ENCODE measurements at places on chromosomes 6 and 20.

DNA sequence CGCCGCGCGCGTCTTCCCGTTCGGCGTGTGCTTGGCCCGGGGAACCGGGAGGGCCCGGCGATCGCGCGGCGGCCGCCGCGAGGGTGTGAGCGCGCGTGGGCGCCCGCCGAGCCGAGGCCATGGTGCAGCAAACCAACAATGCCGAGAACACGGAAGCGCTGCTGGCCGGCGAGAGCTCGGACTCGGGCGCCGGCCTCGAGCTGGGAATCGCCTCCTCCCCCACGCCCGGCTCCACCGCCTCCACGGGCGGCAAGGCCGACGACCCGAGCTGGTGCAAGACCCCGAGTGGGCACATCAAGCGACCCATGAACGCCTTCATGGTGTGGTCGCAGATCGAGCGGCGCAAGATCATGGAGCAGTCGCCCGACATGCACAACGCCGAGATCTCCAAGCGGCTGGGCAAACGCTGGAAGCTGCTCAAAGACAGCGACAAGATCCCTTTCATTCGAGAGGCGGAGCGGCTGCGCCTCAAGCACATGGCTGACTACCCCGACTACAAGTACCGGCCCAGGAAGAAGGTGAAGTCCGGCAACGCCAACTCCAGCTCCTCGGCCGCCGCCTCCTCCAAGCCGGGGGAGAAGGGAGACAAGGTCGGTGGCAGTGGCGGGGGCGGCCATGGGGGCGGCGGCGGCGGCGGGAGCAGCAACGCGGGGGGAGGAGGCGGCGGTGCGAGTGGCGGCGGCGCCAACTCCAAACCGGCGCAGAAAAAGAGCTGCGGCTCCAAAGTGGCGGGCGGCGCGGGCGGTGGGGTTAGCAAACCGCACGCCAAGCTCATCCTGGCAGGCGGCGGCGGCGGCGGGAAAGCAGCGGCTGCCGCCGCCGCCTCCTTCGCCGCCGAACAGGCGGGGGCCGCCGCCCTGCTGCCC is 1.1 kb downstream of the SOX4 start:
- DNase-seq, result no peak

DNA sequence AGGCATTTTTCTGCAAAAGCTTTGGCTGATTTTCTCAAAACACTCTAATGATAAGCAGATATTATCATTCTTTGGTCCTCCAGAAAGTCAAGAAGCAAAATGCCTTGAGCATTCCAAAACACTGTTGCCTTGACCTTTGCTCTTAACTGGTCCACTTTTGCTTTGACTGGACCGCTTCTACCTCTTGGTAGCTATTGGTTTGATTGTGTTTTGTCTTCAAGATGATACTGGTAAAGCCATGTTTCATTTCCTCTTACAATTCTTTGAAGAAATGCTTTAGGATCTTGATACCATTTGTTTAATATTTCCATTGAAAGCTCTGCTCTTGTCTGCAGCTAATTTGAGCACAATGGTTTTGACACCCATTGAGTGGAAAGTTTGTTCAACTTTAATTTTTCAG is 35.6 kb upstream of the SDHAF4 start:
- DNase-seq, result no peak

GRCh38 chr20:50580016-50580747 is 70.0 kb downstream of the PTPN1 start:
- DNase-seq, result no peak

DNA sequence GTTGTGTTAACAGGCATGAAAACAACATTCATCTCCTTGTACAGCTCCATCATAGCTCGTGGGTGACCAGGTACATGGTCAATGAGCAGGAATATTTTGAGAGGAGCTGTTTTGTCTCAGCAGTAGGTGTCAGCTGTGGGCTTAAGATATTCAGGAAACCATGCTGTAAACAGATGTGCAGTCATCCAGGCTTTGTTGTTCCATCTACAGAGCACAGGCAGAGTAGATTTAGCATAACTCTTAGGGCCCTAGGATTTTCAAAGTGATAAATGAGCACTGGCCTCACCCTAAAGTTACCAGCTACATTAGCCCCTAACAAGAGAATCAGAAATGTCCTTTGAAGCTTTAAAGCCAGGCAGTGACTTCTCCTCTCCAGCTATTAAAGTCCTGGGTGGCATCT is 154.2 kb downstream of the BTBD9 start:
- DNase-seq, result no peak

- no peak for DNase-seq
Observed at GRCh38 chr6:133724726-133725125, 164.2 kb upstream of the TCF21 start.

- DNase-seq, result no peak
Observed at GRCh38 chr6:125197795-125198269, 44.3 kb downstream of the TPD52L1 start.

- no peak for DNase-seq
Observed at GRCh38 chr6:138431256-138432062, 27.4 kb downstream of the HEBP2 start.

GRCh38 chr6:98067375-98067774 is 767.0 kb upstream of the POU3F2 start:
- DNase-seq, result no peak

DNA sequence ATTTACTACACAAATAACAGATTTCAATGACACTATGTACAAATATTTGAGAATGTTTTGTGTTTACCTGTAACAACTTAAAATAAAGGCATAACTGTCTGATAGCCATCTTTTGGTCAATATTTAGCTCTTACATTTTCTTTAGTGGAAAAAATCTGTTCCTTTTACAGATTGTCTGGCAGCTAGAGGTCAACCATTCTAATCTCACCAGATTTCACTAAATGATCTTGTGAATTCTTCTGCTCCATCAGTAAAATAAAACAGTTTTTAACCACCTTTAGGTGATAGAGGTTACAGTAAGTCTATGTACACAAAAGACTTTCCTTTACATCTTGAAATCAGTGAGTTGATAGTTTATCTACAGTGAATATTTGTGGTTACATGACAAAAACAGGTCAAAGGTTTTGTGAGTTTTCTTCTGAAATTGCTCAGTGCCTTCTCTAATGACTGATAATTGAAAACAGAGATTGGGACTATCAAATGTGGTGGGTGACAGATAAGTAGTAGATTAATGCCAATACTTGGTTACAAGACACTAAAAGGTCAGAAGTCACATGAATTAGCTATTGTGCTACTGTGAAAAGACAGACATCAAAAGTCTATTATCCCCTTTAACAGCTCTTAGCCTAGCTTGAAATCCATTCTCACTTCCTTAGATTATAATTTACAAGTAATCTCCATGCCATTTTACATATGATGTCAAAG is 47.4 kb downstream of the BMP5 start:
- no peak for DNase-seq

DNA sequence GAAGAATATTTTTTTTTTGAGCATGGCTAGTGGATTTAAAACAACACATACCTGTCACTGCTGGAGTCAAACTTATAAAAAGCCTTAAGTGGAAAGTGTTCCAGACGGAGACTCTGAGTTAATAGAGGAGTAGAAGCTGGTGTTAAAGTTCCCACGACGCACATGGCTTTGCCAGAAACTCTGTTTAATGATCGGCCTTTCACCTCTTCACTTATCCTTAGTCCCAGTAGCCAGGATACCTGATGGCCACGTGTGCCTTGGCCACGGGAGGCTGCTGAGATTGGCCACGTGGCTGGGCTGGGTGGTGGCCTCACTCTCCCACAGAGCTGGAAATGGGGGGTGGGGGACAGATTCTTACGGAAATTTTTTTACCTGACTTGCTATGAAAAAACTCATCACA is 333.1 kb downstream of the ZFAND3 start:
- DNase-seq, result no peak

- DNase-seq, result no peak
Observed at GRCh38 chr6:41372832-41373626, 37.6 kb downstream of the NCR2 start.

DNA sequence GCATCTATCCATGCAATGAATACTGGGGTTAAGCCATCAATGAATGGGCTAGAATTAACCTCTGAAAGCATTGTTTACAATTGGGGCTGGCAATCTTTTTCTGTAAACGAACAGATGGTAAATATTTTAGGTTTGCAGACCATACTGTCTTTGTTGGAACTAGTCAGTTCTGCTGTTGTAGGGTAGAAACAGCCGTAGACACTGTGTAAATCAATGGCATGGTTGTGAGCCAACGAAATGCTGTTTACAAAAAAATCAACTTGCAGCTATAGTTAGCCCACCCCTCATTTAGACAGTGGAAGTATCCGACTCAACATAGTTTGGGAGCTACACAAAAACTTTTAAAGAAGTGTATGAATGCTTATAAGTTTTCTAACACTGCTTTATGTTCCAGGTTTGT is 91.5 kb downstream of the BCKDHB start:
- DNase-seq, result no peak

DNA sequence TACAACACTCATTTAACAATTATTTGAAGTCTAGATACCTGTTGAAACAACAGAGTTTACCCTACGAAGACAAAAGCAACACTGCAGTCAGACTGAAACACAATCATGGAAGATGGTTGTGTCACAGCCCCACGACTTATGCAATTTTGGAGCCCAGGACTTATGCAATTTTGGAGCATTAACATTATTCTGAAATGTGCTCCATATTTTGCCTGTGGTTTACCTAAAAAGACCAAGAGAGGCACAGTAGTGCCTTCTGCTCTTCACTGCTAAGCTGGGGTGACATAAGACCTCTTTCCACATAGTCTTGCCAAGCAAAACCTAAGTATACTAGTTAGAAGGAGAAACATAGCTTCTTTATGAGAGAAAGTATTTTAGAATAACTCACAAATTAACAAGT is 216.5 kb downstream of the PTPRK start:
- no peak for DNase-seq

DNA sequence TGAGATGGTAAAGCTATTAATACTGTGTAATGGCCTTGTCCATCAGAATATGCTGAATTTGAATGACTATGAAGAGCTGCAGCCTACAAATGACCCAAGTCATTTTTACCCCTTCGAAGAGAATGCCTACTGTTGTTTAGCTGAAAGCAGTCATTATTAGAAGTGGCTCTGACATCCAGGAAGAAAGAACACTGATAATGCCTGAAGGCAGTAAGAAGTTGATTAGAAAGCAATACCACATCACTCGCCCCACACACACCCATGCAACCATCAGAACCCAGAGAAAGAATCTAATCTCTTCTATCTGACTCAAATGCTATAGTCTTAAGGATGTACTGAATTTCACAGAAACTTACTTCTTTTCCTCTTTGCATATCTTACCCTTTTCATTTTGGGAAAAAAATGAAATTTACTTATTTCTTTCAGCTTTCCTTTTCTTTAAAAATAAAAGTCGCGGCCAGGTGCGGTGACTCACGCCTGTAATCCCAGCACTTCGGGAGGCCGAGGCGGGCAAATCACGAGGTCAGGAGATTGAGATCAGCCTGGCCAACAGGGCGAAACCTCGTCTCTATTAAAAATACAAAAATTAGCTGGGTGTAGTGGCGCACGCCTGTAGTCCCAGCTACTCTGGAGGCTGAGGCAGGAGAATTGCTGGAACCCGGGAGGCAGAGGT is 61.0 kb downstream of the ARHGAP18 start:
- DNase-seq, result no peak

GRCh38 chr20:45859916-45860315 is 2.5 kb downstream of the ZSWIM3 start:
- no peak for DNase-seq

DNA sequence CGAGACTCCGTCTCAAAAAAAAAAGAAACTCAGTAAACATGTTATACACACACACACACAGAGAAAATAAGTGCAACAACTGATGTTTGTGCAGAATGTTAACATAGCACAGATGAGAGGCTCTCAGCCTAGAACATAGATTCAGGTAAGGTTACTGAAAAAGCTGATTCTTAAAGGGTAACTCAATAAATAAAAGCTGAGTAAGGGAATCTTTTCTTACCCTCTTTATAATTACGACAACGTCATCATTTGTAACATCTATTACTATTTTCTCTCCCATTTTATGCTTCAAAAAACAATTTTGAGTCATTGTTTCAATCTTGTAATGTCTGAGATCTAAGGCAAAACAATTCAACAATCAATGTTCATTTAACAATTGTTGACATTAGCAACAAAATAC is 644.8 kb downstream of the RFPL4B start:
- DNase-seq, result no peak

GRCh38 chr6:53543359-53544216 is 1.3 kb downstream of the GCLC start:
- DNase-seq, result no peak

- DNase-seq, result no peak
Observed at GRCh38 chr6:41763470-41763869, 16.2 kb downstream of the FRS3 start.

- no peak for DNase-seq
Observed at GRCh38 chr6:137176729-137177128, 3.3 kb upstream of the IL22RA2 start.

GRCh38 chr20:35517125-35517524 is 12.3 kb downstream of the C20orf173 start:
- no peak for DNase-seq

GRCh38 chr20:53852691-53853090 is 217.7 kb downstream of the BCAS1 start:
- DNase-seq, result no peak

DNA sequence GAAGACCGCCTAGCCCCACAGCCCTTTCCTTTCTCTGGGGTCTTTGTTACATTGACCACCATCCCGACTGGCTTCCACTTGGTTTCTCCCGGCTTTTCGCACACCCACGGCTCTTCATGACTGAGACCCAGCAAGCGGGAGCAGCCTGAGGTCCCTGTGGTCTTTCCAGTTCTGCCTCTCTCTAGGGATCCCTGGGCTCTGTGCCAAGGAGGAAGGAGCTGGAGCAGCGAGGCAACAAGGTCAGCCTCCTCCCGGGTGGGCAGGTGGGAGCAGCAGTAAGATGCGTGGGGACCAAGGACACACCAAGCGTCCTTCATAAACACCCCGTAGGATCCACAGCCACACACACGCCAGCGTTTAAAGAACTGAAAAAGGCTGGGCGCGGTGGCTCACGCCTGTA is 29.6 kb upstream of the MRGBP start:
- no peak for DNase-seq

GRCh38 chr6:79787626-79788025 is 156.5 kb downstream of the SH3BGRL2 start:
- no peak for DNase-seq

- no peak for DNase-seq
Observed at GRCh38 chr6:84361372-84362192, 134.1 kb upstream of the CEP162 start.

DNA sequence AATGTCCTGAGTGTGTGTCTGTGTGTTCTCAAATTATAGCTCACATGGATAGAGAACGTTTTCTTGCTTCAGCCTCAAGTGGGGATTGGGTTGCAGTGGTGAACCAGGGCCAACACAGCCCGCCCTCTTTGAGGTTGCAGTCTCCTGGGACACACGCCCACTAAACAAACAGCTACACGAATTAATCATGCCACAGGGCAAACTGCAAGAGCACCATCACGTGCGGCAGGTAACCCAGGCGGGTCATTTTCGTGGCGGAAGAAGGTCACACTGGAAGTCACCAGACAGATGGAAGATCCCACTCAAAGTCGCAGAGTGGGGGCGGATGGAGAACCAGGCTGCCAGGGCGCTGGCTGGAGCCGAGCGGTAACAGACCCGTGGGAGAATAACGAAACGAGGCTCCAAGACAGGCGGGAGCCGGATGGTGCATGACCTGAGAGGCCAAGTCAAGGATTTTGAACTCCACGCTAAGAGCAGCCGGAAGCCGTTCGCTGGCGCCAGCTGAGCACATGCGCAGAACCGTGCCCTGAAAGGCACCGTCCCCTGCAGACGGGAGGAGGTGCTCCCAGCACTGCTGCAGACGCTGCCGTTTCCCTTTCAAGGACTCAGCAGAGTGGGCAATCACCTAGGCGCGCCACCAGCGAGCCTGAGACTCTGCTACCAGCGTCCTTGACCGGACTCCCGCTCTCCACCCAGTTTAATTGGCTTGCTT is 10.7 kb downstream of the DLL1 start:
- DNase-seq, result no peak

Measured in iPS DF 6.9 (cell line).